ENCODE measurements at places on chromosomes 1 and 21. TPM values are rescaled to one million over a fixed set of nuclear protein-coding genes. Genes with fewer than 3 reads are reported as not detected.

GRCh38 chr1:193747579-193747978 is 561.2 kb upstream of the B3GALT2 start:
- H3K4me3 ChIP-seq, result no peak overlapping the region
- DNase-seq, result no peak
- H3K27me3 ChIP-seq, result no peaks in the 10 kb centered on the region
- H3K27ac ChIP-seq, result no peak overlapping the region
- H3K4me1 ChIP-seq, result no peaks in the 10 kb centered on the region

- no peaks in the 10 kb centered on the region for H3K36me3 ChIP-seq
- no peak overlapping the region for H3K4me3 ChIP-seq
- no peak overlapping the region for H3K27ac ChIP-seq
- no peaks in the 10 kb centered on the region for H3K27me3 ChIP-seq
These were observed 77.2 kb downstream of the SCCPDH start for GRCh38 chr1:246801241-246802020.

DNA sequence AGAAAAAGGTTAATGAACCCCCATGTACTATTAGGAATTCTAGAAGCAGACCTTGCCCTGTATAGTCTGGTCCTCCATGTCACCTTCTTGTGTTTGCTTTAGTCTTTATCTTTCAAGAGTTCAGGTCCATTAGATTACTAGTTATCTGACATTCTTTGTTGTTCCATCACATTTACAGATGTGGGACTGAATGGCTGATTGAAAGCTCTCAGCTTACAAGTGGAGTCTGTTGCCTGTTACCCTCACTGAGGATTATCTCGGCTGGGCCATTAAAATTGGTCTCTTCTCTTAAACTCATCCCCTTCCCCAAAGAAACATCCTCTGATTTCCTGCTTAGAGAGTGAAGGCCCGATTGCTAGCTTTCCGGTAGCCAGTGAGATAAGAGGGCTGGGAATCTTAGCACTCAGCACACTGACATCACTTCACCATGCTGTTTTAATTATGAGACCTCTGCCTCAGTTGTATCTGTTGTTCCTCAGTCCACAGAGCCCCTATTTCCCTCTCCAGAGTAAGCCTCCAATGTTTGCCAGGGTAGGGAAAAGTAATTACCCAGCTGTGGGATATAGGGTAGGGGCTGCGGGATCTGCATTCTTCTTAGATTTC is 76.8 kb downstream of the LPGAT1 start:
- no peaks in the 10 kb centered on the region for H3K27me3 ChIP-seq
- H3K4me3 ChIP-seq, result no peak overlapping the region
- H3K4me1 ChIP-seq, result no peaks in the 10 kb centered on the region
- H3K36me3 ChIP-seq, result no peaks in the 10 kb centered on the region

DNA sequence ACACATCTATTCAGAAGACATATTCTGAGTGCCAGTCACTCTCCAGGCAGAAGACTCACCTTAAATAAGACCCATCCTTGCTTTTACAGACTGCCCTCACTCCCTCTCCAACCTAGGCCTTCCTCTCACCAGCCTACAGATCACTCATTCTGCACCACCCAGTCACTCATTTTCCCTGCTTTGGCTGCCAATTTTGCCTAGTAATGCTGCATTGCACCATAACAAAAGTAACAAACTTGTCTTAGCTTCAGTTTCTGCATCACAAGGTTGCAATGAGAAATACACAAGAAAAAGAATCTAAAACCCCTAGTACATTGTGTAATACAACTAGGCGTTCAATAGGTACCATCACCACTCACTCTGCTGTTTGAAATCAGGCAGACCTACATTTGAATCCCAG is 292.4 kb downstream of the PLPP3 start:
- H3K4me3 ChIP-seq, result no peak overlapping the region
- H3K27me3 ChIP-seq, result no peaks in the 10 kb centered on the region
- H3K36me3 ChIP-seq, result no peaks in the 10 kb centered on the region
- H3K27ac ChIP-seq, result no peak overlapping the region
- no peak for DNase-seq

DNA sequence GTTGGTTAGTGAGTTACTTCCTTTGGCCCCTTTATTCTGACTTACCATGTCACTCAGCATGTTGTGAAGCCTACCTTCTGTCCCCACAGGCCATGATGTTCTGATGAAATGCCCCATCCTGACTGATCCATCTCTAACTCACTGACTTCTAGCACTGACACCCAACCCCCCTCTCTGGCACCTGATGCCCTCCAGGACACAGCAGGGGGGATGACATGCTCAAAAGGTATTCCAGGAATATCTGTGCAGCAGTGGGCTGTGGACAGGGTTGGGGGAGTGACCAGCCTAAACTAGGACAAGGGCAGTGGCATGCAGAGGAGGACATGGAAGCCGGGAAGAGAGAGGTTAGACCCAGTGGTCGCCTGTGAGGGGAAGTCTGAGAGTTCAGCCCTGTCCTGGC is 25.5 kb downstream of the SYT2 start:
- no peaks in the 10 kb centered on the region for H3K4me1 ChIP-seq
- DNase-seq, result no peak
- H3K27ac ChIP-seq, result no peak overlapping the region
- H3K36me3 ChIP-seq, result no peaks in the 10 kb centered on the region
- no peaks in the 10 kb centered on the region for H3K27me3 ChIP-seq

GRCh38 chr1:201983380-201983805 is 945 bp downstream of the RNPEP start:
- H3K27me3 ChIP-seq, result no peaks in the 10 kb centered on the region
- H3K36me3 ChIP-seq, result no peaks in the 10 kb centered on the region
- peak overlapping the region; percentile 92 for H3K27ac ChIP-seq
- DNase-seq, result no peak
- peaks cover 3% of the 10 kb centered on the region for H3K4me1 ChIP-seq
- H3K4me3 ChIP-seq, result peak overlapping the region; percentile 76

- H3K4me1 ChIP-seq, result peaks cover 35% of the 10 kb centered on the region
- no peak overlapping the region for H3K4me3 ChIP-seq
- H3K27ac ChIP-seq, result peak overlapping the region; percentile 37
- H3K36me3 ChIP-seq, result no peaks in the 10 kb centered on the region
These were observed 19.0 kb downstream of the BTG2 start for GRCh38 chr1:203324105-203325025.

DNA sequence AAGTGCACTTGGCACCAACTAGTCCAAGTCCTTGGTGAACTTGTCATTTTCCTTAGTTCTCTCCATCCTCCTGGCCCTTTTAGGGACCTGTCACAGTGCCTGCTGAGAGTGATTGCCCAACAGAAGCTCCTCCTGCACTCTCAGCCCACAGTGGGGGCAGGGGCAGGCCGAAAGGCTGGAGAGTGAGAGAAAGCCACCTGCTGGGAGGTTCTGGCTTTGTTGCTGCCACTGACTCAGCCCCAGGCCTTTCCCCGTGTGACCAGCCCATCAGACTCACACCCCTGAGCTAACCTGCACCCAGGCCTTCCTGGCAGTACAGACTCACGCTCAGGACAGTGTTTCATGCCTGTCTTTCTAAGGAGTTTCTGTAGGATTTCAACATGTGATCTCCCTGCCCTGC is 17.1 kb upstream of the PROK1 start:
- H3K4me1 ChIP-seq, result peaks cover 1% of the 10 kb centered on the region
- H3K27me3 ChIP-seq, result no peaks in the 10 kb centered on the region
- H3K36me3 ChIP-seq, result no peaks in the 10 kb centered on the region
- no peak for DNase-seq
- no peak overlapping the region for H3K27ac ChIP-seq

DNA sequence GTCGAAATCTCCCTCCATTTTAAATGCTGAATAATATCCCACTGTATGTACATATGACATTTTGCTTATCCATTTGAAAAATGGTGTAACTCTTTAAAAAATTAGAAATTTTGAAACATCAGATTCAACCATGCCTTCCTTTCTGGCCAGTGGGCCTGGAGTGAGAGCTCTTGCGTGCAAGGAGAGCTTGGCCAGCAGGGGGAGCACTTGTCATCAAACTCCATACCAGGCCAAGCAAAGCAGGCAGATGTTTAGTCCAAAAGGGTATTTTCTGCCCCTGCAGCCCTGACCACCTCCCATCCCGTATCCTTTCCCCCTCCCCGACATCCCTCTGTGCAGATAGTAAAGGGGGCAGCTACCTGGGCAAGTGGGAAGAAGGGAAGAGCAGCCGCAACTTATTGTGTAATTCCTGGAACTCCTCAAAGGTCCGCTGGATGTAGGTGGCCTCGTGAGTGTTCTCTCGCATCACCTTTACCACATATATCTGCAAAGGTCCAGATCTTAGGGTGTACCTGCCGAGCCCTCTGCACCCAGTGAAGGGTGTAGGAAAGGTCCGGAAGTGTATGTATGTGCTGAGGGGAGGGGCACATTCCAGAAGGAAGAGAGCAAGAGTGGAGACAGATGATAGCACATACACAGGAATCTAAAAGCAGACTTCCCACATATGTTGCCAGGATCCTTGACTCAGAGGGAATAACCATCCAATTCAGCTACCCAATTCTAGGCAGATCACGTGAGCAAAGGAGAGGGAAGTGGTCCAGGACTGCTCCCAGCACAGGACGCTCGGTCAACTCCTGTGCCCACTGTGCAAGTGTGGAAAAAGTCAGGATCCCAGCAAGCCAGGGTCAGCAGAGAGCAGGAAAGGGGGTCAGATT is 19.9 kb upstream of the PPP1R15B start:
- no peaks in the 10 kb centered on the region for H3K36me3 ChIP-seq
- DNase-seq, result peak; percentile 87
- no peak overlapping the region for H3K4me3 ChIP-seq
- H3K27ac ChIP-seq, result no peak overlapping the region

DNA sequence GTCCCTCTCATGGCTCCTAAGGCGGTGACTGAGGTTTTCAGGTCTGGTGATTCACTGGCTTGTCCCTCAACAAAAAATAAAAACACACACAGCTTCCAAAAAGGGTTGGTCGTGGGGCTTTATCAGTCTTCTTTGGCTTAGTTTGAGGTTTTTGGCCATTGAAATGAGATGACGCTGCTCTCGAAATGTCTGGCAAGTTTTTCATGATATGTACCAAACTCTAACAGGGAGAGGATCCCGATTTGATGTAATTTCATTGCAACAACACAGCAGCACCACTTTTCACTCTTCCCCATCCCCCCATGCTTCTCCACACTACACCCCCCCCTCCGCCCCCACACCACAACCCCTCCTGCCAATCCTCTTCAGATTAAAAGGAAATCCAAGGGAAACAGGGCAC is 187.1 kb upstream of the NFIA start:
- H3K36me3 ChIP-seq, result no peaks in the 10 kb centered on the region
- no peak overlapping the region for H3K27ac ChIP-seq
- DNase-seq, result no peak
- H3K4me3 ChIP-seq, result no peak overlapping the region
- H3K4me1 ChIP-seq, result no peaks in the 10 kb centered on the region

DNA sequence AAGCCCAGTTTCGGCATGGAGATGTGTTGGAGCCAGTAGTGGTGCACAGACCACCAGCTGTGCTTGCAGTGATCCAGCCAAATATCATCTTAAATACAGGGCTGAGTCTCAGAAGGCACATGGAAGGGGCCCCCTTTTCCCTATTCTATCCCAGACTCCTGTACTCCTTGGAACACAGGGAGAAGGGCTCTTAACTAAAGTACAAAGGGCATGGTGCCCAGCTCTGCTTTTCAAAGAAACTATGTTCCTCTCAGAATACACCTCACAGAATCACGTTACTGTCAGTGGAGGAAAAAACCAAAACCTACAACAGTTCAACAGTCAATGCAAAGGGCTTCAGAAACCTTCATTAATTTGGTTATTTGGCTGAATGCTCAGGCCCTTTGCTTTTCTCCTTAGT is 180.6 kb upstream of the C1orf105 start:
- H3K4me3 ChIP-seq, result no peak overlapping the region
- H3K4me1 ChIP-seq, result peaks cover 3% of the 10 kb centered on the region
- no peak for DNase-seq

GRCh38 chr1:180540697-180541594 is 17.8 kb upstream of the OVAAL start:
- H3K4me3 ChIP-seq, result no peak overlapping the region
- H3K4me1 ChIP-seq, result peaks cover 4% of the 10 kb centered on the region
- no peaks in the 10 kb centered on the region for H3K27me3 ChIP-seq
- H3K36me3 ChIP-seq, result no peaks in the 10 kb centered on the region

DNA sequence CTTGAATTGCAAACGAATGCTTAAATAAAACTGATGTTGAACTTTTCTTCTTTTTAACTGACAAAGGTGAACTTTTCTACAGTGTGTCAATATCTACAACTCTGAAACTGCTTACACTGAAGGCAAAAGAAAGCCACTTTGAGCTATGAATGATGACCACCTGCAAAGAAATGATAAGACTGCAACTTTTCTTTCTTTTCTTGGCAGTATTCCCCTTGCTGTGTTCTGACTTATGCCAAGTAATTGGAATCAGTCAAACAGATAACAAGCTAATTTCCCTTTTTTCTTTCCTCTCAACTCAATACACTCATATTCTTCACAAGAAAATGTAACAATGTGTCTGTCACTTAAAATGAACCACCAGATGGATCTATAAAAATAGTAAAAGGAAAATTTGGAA is 588.1 kb upstream of the BRINP3 start:
- no peak overlapping the region for H3K4me3 ChIP-seq
- no peak overlapping the region for H3K27ac ChIP-seq

The GSTM1 gene
- polyA plus RNA-seq, result 193 TPM

The NUDT4B gene
- 5.3 TPM for polyA plus RNA-seq

The AADACL4 gene
- not detected for polyA plus RNA-seq

The RNU1-3 gene
- not detected for polyA plus RNA-seq

The CACNA1S gene
- 0.05 TPM for polyA plus RNA-seq

The IL12RB2 gene
- polyA plus RNA-seq, result 0.02 TPM

The GABPA gene
- polyA plus RNA-seq, result 22.5 TPM
